ENCODE measurements at places on chromosomes 13 and 19.

DNA sequence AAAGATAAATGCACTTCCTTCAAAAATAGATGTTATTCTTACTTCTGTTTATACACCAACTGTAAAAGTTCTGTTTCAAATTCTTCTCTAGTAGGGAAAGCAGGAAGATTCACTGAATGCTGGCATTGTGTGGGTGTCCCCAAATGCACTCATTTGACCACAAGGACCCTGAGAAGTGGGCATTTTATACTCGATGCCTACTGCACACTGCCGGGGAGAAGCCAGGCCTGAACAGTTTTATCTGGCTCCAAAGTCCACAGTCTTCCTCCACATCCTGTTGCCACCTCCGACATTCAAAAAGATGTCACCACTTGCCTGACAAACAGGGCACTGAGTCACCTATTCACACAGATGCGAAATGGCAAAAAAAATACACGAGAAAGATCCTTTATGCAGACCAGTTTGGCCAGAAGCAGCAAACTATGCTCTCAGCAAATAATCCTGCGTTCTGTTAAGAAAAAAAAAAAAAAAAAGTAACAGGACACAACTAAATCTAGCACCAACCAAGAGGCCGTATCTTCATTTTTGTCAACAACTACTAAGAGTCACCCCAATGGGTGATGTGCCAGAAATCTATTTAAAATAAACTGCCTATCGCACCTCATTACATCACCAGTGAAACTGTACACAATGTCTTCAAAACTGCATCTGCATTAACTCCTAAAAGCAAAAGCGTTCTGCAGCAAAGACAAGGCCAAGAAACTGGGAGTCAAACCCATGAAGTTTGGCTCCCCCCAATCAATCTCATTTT is 6.2 kb downstream of the ZC3H4 start:
- no peak for DNase-seq

DNA sequence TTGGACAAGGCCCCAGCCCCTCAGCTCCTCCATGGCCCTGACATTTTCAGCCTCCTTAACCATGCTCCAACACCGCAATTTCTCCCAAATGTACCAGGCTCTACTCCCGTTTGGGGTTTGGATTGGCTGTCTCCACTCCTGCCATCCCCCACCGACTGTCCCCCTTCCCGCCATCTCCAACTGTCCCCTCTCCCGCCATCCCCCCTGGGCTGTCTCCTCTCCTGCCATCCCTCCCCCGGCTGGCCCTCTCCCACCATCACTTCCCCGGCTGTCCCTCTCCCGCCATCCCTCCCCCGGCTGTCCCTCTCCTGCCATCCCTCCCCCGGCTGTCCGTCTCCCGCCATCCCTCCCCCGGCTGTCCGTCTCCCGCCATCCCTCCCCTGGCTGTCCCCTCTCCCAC is 5.4 kb downstream of the BCAT2 start:
- no peak for DNase-seq

GRCh38 chr19:373391-374182 is 29.0 kb upstream of the MIER2 start:
- no peak for DNase-seq

DNA sequence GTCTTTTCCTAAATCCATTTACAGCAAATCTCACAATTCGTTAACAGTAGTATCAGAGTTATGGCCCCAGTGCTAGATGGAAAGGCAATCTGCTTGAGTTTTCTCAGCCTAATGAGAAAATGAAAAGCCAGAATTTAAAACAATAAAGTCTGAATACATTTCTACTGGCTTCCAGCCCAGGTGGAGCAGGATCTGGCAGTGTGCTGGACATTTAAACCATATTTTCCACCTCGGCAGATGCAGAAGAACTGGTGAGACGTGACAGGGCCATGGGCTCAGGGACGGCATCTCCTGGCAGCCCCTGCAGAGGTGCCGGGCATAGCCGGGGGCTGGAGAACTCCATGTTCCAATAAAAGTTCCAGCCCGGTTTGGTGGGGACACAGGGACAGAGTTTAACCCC is 7.1 kb downstream of the SMIM7 start:
- DNase-seq = no peak

DNA sequence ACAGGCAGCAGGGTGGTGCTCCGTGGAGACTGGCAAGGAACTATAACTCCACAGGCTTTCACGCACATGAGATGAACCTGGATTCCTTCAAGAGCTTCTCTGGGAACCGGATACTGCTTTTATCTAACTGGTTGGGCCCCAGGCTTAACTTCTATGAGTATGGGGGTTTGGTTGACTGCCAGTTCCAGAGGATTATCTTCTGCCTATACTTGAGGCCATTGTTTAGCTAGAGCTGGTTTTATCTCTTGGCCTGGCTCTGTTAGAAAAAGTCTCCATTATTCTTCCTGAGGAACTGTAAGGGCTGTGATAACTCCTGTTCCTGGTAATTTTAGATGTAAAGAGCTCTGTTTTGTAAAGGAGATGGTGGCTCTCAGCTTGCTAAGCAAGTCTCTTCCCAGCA is 40.9 kb downstream of the ZNF846 start:
- DNase-seq = no peak
